ENCODE measurements at places on chromosomes 7 and 10.

DNA sequence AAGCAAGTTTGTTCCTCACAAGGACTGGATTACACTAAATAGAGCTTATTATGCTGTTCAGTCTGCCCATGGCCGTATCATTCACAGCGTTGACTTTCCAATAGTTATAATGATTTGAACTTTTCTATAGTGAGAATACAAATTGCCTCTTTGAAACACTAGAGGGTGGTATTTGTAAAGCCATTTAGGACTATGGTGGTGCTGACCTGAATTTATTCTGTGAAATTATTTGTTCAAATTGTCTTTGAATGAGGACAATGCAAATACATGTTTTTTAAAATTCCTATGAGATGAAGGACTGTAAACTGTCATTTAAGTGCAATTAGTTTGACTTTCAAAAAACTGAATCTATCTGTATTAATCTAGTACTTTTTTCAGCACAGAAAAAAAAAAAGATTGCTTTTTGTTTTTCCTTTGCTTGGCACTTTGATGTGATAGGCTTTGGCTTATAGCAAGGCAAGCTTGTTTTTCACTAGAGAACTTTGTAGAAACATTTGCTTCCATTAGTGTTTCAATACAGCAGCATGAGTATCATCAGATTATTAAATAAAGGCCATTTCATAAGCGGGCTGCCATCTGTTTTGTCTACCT is 122.7 kb upstream of the TMEM229A start:
- no peak for DNase-seq

DNA sequence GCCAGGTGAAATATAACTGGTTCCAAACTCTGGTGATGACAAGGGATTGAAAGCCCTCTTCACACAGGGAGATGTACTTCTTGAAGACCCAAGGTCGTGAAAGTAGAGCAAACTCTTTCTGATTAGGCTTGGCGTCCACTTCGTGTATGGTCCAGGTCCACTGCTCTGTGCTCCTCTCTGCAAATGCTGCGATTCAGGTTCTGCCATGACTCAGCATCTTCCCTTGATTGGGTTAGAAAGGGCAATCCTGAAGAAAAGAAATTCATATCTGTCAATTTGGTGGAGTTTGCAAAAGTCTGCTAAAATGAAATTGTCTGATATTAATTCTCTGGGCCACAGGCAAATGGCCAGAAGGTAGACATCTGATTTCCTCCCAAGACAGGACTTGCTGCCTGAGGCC is 431.4 kb downstream of the ACTR3B start:
- DNase-seq, result no peak

DNA sequence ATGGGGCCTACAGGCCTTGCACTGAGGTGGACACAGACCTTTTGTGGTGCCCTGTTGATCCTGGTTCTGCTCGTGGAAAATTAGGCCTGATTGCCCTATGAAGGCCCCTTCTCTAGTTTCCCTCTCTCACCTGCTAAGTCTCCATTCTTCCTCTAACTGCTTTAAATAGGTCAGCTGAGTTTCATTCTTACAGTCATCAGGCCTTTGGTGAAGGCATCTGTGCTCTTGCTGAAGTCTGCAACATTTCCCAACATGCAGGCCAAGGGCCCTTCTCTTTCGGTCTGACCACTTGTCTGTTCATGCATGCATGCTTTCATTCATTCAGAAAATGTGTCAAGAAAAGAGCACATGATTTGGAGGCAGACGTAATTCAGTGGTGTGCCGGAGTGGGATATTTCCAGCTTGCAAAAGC is 244.0 kb downstream of the BUB3 start:
- DNase-seq, result no peak

GRCh38 chr7:30925913-30926312 is 14.3 kb downstream of the AQP1 start:
- DNase-seq, result no peak

DNA sequence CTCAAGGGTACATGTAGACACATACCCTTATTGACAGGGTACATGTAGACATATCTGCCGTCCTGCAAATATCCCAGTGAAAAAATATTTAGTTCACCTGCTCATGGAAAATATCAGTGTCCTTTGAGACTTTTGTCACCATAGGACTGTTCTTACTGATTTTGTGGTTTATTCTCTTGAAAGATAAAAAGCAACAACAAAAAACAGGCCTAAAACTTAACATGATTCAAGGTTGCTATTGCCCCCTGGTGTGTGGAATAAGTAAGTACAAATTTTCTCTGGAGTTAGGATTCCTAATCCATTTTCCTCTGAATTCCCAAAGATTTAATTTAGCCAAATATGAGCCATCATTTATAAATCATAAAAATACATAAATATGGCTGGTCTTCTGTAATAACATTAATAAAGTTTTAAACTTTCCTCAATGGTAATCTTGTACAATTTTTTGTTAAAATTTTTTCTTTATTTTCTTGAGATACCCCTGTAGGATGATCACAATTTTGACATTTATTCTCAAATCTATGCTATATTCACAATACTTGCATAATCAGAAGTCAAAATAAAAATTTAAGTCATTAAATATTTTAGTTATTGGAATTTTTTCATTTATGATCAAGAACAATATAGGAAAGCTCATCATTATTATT is 741.4 kb upstream of the POT1 start:
- no peak for DNase-seq

DNA sequence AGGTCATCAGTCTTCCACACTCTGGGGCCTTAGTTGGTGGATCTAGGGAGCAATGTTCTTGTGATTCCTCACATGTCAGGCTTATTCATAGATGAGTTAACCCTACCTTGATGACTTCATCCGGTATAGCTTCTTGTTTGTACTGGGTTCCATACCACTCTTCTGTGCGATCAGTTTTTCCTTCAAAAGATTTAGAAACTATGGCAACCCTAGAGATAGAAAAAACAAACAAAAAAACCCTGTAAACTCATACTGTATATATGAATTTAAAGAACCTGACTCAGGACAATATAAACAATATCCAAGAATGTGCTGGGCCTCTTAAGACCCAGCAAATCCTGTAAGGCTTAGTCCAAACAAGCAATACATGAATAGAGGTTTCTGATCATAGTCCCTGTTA is 83.5 kb downstream of the IDE start:
- DNase-seq, result no peak

- no peak for DNase-seq
Measured at GRCh38 chr10:17805330-17805729, 3.8 kb upstream of the MRC1 start.

- no peak for DNase-seq
Measured at GRCh38 chr7:107877731-107878382, 13.1 kb upstream of the DLD start.

DNA sequence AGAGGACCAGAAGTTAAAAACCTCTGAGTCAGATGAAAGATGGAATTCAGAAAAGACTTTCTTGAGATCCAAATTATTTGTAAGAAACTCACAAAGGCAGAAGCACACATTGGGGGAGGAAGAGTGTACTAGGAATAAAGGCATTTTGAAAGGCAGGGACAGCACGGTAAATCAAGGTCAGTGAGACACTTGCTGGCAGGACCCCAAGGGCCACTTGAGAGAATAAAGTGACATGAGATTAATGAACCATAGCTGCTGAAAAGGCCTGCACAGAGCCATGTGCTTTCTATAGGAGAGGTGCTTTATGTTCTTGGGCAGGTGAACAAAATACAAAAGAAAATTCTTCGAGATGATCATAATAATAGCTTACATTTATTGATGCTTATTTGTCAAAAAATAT is 929.9 kb upstream of the MBL2 start:
- no peak for DNase-seq

DNA sequence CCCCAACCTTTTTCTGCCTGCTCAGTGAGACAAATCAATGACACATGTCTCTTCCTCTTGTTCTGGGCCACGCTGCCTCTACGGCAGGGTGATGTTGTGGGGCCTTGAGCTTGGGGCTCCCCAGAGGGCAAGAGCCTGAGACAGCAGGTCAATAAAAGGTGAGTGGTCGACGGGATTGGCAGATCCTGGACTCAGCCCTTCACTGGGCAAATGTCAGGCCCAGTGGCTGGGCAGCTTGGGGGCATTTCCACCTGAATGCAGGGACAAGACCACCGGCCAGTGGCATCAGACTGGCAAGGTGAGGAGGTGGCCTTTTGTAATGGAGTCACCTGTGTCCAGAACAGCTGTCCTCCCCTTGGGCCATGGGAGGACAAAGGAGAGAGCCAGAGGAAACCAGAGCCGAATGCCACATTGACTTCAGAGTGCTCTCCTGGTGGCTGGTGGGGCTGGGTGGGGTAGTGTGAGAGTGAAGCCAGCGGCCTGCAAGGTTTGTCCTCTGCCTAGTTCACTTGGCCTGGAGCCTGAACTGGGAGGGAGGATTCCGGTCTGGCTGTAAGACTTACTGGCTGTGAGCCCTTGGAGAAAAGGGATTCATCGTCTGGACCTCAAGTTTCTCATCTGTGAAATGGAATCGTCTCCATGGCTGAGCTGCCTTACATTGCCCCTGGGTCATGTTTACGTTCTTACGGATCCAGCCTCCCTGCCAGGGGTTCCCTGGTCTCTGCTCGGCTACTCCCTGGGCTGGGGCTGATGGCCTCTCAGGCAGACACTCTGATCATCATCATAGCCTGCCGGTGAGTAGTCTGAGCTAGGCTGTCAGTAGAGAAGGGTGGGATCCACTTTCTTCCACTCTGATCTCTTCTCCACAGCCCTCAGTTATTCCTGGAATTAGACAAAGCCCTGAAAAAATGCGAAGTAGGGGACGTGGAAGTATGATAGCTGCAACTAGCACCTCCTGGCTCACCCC is 25.4 kb upstream of the CRHR2 start:
- no peak for DNase-seq

GRCh38 chr10:47047127-47047504 is 135.9 kb downstream of the PTPN20 start:
- DNase-seq, result no peak

- no peak for DNase-seq
Measured at GRCh38 chr7:30950197-30950596, 13.6 kb upstream of the GHRHR start.

DNA sequence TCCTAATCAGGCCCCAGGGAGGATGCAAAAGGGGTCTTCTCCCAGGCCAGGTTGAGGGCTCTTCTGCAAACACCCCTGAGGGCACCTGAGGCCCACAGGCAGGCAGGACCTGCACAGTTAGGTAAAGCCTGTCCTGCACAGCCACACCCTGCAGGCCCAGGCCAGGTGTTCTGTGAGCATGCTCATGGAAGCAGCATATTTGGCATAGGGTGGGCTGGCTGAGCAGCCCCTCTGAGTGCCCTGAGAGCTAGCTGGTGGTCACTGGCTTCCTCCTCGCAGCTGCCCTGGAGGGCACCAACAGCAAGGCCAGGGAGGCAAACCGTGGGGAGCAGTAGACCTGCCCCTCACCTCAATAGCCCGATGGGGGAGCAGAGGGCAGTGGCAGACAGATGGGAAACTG is 3.7 kb upstream of the RET start:
- no peak for DNase-seq

- no peak for DNase-seq
Measured at GRCh38 chr10:86100581-86101061, 266.0 kb downstream of the GRID1 start.

DNA sequence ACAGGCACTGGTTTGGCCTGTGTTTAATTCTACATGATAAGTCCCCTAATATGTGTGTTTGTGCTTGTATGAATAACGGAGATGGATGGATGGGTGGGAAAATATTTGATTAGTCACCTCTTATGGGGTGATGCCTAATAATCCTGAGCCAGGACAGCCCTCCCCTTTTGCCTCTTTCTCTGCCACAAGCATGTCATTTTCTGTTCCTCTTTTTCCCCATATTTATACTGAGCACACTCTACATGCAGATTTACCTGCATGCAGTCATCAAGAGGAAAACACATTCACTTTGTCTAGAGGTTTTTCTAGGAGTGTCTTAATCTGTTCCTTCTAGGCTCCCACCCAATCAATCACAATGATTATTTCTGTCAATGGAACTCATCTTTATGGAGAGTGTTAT is 111.6 kb upstream of the TBX20 start:
- no peak for DNase-seq

DNA sequence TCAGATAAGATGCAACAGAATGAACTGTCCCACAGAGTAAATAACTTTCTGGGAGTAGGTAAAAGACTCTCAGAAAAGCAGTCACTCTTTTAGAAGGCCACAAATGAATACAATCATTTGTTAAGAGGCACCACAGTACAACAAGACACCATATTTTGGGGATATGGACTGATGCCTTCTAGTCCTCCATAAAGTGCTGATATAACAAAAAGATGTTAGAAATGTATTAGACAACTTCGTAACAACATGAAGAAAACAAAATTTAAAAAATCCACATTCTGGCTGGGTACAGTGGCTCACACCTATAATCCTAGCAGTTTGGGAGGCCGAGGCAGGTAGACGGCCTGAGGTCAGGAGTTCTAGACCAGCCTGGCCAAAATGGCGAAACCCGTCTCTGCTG is 111.3 kb downstream of the HIPK2 start:
- no peak for DNase-seq

DNA sequence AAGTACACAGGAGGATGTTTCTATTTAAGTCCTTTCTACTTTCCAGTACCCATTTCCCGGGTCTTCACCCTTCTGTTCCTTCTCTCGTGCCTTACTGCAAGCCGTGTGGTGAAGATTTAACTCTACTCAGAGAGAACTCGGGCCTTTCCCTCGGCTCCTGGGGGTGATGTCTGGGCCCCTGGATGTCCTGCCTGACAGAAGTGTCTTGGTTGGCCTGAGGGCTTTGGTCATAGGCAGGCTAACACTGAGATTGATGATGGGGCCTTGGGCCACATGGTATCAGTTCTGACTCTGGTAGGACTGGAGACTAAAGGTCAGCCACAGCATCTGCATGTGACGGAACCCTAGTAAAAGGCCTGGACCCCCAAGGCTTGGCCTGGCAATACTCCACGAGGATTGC is 80.4 kb downstream of the CHST15 start:
- DNase-seq, result no peak

DNA sequence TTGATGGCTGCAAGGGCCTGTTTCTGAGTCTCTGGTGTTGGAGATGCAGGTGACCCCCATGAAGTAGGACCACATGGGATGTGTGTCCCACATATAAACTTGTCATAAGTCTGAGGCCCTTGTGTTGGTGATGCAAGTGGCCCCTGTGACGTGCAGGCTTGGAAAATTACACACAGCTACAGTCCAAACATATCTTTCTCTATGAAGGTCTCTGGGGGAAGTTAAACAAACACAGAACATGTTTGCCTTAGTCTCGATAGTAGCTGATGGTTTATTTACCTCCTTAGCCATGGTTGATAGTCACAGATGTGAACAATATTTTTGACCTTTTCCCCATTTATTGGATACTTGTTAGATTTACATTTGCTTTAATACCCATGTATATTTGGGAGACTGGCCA is 64.7 kb downstream of the ADCY1 start:
- no peak for DNase-seq

DNA sequence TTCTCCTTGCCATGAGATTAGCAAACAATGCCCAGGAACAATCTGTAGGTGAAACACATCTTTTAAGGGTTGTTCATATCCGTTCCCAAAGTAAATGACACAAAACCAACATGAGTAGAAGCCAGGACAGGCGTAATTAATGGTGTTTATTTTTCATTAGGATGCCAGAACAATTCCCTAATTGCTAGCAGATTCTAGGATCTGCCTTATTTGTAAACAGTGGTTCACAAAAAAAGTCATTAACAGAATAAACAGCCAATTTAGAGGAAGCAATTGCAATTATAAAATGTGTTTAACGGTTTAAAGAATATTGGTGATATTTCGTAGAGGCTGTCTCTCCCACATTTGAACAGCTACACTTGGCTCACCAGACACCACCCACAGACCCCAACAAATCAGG is 250.6 kb upstream of the GPR26 start:
- no peak for DNase-seq

All from fibroblast of skin of left quadriceps (primary cell).